ENCODE measurements at places on chromosomes 1 and 21.
A peak's percentile ranks its signal among the peaks of the same experiment; 100 is the strongest.

DNA sequence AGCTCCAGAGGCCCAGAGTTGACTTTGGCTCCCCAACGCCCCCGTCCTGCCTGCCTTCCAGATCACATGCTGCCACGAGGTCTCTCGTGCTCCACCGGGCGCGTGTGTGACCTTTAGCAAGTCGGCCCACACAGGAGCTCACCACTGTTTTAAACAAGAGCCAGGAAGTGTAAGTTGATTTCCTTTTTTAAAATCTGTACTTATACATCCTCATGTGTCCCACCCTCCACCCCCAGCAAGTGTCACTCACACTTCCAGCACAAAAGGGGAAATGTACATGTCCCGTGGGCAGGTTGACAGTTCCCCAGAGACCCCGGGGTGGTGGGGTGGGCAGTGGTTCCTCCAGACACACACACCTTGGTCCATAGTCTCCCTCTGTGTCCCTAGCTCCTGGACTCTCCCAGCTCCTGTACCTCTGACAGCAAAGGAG lies 84.4 kb downstream of the STUM start:
- no peak for DNase-seq

GRCh38 chr1:160236806-160237205 lies 25.5 kb downstream of the DCAF8 start:
- no peak for DNase-seq

DNA sequence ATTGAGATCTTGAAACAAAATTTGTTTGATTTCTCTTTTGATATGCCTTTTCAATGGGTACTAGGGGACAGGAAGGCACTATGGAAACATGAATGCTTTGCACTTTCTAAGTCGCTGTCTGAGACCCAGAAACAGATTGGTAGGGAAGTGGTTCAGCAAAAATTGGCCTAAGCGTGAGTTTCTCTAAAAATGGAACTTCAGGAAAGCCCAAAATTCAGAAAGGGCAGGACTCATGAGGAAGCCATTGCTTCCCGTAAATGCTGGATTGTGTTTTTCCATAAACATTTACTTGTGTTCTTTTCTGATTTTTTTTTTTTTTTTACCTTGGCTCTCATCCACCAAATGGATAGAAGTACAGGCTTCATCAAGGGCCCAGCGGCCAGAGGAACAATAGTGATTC lies 123.7 kb upstream of the ATP1B1 start:
- no peak for DNase-seq

DNA sequence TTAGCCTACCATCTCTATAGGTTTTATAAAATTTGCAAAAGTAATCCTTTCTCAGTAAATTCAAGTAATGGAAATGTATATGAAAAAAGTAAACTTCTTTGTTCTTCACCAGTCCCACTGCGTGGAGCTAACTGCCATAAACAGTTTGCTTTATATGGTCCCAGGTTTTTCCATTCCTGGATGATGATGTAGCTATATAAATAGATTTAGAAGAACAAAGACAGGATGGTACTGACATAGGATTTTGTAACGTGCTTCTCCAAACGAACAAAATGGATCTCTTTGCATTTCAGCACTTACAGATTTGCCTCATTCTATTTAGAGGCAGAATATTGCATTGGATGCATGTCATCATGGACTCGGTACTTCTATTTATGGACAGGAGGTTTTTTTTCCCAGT lies 57.3 kb downstream of the SMYD2 start:
- no peak for DNase-seq

DNA sequence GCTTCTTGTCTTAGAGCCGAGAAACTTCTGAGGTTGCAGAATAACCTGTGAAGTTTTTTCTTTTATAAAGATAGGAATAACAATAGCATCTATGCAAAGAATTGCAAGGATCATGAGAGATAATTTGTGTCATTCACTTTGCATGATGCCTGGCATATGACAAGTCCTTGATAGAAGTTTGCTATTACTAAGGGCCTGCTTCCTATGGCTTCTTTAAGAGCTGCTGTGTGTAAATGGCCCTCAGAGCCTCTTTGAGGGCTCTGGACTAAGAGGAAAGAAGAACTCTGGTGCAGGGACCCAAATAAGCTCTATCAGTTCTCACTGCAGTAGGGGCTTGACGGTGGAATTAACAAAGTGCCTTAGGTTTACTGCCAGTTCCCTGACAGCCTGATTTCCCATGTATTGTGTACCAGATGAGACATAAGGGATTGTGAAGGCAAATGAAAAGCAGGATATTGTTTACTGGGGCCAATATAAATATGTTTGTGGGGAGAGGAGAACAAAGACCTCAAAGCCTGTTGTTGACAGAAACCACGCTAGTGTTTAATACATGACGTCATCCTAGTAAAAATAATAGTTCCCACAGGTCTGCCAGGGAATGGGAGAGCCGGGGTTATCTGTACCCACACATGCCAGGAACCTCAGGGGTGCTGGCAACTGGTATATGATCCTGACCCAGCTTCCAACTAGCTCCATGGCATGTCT lies 131.2 kb upstream of the UBE2U start:
- DNase-seq: no peak

- no peak for DNase-seq
Measured at GRCh38 chr1:110880708-110881374, 7.9 kb downstream of the CD53 start.

GRCh38 chr1:202210385-202210784 lies 16.8 kb downstream of the LGR6 start:
- peak; percentile 27 for DNase-seq
